RPMI7951 (cell line): ENCODE measurements at places on chromosomes 3 and 15. TPM values are rescaled to one million over a fixed set of nuclear protein-coding genes. Genes with fewer than 3 reads are reported as not detected.
A peak's percentile ranks its signal among the peaks of the same experiment; 100 is the strongest.

GRCh38 chr3:196985298-196985697 lies 16.7 kb upstream of the PIGZ start:
- no peak for DNase-seq

- DNase-seq, result no peak
These were observed 255.6 kb upstream of the KCNH8 start for GRCh38 chr3:18892756-18893155.

DNA sequence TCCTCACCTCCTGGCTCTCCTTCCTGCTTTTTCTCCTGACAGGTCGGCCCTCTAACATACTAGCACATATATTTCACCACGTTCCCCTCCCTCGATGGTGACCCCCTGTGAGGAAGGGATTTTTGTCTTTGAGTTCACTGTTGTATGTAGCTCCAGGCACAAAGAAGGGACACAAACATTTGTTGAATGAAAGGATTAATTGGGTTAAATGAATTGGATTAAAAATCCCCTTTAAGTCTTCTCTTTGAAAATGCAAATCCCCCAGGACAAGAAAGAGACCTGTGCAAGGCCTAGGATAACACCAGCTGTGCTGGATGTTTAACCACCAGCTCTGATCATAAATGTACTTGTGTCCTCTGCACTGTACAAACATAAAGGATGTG lies 3.3 kb downstream of the CALML4 start:
- DNase-seq, result no peak

DNA sequence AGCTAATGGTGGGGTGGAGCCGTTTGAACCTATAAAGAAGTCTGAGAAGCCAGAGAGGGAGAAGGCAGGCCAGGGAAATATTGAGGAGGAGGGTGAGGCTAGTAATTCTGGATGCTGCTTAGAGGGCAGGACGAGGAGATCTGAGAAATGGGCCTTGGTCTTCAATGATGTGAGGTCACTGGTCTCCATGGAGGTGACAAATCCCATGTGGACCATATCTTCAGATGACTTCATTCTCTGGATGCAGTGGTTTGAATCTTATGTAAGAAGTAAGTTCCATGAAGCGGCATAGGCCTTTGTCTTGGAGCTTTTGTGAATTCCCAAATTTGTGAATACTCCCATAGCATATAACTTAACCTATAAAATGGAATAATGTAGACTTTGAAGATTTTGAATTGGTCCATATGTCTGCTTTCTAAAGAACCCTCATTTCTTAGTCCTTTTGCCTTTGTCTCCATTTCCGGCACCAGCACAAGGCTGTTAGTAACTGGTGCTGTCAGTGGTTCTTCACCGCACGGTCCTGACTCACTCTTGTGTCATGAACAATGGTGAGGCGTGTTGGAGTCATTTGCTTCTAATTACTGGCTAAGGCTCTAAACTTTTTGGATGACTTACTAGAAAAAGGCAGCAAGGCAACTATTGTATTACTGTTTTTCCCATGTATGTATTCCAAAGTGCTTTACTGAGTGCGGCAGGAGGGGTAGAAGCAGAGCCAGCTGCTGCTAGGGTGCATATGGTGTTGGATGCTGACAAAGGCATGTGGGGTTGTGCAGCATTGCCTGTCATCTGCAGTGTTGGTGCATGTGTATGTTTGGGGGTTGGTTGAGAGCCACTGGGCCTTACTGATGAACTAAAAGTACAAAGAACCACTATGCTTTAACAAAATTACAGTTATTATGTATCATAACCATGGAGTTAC lies 279.3 kb upstream of the C2CD4B start:
- DNase-seq, result peak; percentile 97

DNA sequence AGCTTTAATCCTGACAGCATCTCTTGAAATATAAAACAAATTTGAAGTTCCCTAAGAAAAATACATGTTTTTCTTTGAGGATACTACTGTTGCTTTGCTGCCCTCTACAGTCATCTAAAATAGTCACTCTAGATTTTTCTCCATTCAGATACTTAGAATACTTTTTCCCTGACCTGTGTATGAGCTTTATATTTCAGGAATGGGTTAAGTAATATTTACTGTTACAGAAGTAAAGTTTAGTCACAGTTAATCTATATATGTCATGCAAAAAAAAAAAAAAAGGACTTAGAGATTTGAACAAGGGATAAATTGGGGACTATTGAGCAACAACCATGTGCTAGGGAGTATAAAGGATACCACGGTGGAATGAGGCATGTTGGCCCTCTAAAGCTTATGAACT lies 8.8 kb downstream of the NECTIN3 start:
- DNase-seq, result peak; percentile 38

GRCh38 chr3:87468938-87469337 lies 192.6 kb upstream of the POU1F1 start:
- DNase-seq, result no peak

GRCh38 chr15:42150219-42150970 lies 6.0 kb downstream of the PLA2G4F start:
- DNase-seq, result no peak

- DNase-seq, result no peak
These were observed 13.9 kb downstream of the NLGN1 start for GRCh38 chr3:173411375-173411973.

DNA sequence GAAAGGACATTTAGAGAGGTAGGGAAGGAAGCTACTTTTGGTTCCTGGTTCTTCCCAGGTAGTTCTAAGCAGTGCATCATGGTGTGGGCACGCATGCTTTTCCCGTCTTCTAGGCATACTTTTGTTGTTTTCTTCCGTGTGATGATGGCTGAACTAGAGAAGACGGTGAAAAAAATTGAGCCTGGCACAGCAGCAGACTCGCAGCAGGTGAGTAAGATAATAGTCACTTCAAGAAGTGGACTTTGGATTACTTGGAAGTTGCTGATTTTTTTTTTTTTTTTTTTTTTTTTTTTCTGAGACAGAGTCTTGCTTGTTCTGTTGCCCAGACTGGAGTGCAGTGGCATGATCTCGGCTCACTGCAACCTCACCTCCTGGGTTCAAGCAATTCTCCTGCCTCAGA lies 17.9 kb downstream of the FANCD2OS start:
- DNase-seq, result no peak

GRCh38 chr15:75153087-75153486 lies 48.6 kb upstream of the C15orf39 start:
- DNase-seq, result peak; percentile 76

DNA sequence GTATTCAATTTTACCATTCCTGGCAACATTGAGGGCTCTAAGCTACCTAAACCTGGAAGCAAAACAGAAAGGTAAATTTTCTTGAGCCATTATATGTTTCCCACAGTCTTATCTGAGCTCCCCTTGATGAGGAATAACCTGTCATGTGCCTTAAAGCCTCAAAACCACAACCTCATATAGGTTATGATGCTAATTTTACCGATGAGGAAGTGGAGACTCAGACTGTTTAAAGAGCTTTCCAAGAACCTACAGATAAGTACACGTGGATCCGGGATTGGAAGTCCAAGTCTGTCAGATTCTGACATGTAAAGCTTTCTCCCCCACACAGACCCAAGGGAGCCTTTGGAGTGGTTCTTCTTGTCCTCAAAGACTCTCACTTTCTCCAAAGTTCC lies 140.5 kb downstream of the SEMA6D start:
- no peak for DNase-seq

DNA sequence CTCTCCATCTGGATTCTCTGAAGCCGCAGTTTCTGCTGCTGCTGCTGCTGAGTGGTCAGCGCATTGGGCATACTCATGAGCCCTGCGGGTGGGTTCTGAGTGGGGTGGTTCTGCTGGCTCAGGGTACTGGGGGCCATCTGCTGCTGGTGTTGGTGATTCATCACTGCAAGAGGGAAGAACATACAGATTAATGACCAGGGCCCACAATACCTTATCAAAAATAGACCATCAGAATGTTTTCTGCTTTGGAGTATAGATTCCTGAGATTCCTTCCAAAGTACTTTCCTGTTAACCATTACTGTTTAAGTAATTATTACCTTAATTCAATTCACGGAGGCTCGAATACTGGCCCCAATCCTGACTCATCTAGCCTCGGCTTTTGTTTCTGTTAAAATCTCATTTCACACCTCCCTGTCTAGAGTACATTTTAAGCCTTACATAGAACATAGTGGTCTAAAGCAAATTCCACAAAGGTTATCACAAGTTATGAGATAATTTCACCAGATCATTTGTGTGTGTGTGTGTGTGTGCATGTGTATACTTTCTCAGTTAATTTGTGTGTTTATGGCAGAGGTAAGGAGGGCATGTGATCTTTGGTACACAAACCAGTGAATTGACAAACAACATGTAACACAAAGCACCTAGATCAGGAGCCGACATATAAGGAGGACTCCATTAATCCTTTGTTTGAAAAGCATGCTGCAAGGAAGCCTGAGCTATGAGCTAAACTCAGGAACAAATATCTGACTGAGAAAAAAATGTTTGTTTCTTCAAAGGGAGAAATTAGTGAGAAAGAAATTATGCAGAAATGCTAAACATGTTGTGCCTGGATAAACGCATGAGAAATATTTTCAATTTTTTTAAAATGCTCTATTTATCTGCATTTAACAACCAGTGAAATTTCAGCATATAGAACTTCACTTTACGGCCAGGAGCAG lies 68.1 kb downstream of the TM4SF4 start:
- DNase-seq, result peak; percentile 74

DNA sequence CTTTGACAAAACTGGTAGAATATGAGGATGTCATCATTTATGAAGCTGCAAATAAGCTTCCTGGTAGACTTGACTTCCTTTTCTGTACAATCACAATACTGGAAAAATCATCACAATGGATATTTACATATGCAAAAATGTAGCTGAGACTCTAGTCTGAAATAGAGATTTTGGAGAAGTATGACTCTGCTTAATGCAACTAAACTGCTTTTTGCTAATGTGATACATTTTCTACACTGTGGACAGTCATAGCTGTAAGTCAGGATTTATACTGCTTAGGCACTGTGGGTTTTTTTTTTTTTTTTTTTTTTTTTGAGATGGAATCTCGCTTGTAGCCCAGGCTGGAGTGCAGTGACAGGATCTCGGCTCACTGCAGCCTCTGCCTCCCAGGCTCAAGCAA lies 34.5 kb upstream of the ST3GAL6 start:
- no peak for DNase-seq

- DNase-seq, result no peak
These were observed 267.8 kb downstream of the RAP2B start for GRCh38 chr3:153429821-153430220.

DNA sequence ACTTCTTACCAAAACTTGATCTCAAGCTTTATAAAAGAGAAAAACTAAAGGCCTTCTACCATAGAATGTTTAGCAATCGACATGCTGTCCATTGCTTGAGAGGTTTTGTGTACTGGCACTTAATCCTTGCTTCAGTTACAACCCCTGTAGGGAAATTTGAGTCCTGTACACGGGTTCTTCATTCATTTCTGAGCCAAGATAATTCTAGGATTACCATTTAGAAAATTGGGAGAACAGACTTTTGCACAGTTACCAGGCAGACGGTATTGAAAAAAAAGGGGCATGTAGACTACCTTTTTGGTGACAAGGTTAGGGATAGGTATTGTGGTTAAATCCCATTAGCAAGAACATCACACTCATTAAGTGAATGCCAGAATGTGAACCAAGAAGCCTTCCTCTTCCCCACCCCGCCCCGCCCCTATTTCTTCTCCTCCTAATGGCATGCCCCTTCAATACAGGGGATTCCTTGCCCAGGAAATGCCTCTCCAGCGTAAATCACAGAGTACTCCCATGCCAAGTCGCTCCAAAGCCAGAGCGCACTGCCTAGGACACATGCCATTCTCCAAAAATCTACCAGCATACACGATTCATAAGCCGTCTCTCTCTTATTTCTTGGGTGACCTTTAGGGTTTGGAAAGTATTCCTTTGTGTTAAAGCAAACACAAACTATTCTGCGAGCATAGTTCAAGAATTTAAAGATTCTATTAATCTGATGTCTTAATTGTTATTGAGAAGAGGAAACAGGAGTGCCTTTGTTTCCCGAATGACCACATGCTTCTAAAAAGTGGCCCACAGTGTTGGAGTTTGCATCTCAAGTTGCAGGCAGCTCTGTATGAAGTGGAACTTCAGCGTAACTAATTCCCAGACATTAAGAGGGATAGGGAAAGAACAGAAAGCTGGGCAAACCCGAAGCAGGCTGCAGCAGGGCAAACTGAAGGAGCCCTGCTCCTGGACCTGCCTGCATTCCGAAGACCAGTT lies 164.0 kb upstream of the NR2F2 start:
- DNase-seq, result peak; percentile 9

GRCh38 chr3:18250991-18251390 lies 174.1 kb downstream of the SATB1 start:
- no peak for DNase-seq

DNA sequence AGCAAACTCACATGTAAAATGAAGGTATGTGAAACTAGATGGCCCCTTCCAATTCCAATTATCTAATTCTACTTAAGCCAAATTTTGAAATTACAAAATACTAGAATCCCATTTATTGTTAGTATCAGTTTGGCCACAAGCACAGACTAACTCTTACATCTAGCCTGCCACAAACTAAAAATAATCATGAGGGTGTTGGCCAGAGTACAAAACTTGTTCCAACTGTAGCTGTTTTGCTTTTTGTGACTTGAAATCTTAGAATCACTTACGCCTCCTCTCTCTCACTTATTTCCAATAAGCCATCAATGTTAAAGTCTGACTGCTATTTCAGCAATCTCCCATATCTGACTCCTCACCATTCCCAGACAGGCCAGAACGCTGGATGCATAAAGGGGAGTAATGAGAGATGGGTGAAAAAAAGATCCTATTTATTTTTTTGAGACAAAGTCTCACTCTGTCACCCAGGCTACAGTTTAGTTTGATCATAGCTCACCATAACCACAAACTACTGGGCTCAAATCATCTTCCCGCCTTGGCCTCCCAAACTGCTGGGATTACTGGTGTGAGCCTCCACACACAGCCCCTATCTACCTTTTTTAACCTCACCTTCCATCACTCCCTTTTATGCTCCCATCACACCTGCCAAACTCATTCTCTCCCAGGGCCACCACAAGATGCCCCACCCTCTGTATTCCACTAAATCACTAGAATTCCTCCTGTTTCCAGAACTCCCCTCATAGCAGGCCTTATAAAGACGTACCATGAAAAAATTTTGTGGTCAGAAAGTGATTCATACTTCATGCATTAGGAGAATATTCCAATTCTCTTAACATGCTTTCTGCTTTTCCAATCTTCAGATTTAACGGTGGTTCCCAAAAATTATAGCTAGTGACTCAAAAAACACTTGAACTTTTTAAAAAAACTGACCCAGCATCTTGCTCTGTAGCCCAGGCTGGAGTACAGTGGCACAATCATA lies 36.5 kb downstream of the ATOSA start:
- DNase-seq, result peak; percentile 62

DNA sequence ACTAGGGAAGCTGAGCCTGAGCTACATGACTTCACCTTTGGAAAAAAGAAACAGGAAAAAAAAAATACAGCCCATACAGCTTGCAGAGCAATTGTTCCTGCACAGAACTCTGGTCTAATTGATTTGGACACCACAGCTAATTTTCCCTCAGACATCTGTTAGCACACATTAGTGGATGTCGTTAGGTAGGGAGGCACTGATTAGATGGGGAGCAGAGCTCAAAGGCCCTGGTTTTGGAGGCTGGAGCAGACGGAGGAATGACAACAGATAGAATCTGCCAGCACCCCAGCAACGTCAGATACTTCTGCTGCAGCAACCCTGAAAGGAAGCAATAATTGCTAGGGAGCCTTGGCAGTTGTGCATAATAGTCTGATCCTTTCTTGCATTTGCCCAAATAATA lies 398.9 kb downstream of the LSAMP start:
- no peak for DNase-seq

TMEM158 gene
- total RNA-seq, result 152 and 160 TPM in 2 replicates

SKOR1 gene
- total RNA-seq, result not detected in 2 replicates

MRAS gene
- total RNA-seq, result 23.5 and 29.6 TPM in 2 replicates
